ENCODE measurements at places on chromosomes 16 and 17.

GRCh38 chr17:42525221-42525620, 10.8 kb upstream of the NAGLU start:
- DNase-seq, result no peak

DNA sequence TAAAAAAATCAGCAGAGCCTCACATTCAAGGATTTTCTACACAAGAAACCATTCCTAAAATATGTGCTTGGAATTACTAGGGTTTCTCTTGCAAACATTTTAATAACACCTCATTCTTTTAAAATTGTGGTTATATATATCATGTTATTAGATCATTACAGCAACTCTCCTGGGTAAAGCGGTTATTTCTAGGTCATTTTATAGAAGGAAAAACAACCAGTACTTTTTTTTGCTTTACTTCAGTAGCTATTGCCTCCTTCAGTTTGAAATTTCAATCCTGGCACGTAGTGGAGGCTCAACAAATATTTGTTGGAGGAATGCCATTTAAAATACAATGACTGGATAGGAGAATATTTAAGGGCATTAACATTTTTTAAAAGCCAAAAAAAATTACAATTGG, 220.6 kb downstream of the CDRT15L2 start:
- no peak for DNase-seq

GRCh38 chr17:72466606-72467005, 345.8 kb downstream of the SOX9 start:
- no peak for DNase-seq

GRCh38 chr17:80647746-80648145, 103.1 kb downstream of the RPTOR start:
- no peak for DNase-seq

- DNase-seq, result no peak
Measured at GRCh38 chr16:59161679-59162078, 427.6 kb upstream of the GOT2 start.

DNA sequence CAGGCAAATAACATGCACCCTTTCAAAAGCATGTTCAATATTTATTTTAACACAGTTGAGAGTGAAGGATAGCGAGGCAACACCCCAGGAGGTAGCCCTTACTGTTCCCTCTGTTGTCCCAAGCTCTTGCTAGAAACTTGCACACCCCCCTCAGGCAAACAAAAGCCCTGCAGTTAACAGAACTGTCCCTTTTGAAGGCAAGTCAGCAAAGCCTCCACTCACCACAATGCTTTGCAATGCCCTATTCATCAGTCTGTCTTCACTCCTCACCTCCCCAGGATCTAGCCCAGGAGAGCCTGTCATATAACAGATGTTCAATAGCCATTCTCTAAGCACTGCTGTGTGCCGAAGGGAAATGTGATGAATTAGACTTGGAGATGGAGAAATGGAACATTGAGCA, 3.5 kb upstream of the CNEP1R1 start:
- DNase-seq, result no peak

GRCh38 chr17:38658741-38659345, 15.9 kb downstream of the EPOP start:
- DNase-seq, result no peak

DNA sequence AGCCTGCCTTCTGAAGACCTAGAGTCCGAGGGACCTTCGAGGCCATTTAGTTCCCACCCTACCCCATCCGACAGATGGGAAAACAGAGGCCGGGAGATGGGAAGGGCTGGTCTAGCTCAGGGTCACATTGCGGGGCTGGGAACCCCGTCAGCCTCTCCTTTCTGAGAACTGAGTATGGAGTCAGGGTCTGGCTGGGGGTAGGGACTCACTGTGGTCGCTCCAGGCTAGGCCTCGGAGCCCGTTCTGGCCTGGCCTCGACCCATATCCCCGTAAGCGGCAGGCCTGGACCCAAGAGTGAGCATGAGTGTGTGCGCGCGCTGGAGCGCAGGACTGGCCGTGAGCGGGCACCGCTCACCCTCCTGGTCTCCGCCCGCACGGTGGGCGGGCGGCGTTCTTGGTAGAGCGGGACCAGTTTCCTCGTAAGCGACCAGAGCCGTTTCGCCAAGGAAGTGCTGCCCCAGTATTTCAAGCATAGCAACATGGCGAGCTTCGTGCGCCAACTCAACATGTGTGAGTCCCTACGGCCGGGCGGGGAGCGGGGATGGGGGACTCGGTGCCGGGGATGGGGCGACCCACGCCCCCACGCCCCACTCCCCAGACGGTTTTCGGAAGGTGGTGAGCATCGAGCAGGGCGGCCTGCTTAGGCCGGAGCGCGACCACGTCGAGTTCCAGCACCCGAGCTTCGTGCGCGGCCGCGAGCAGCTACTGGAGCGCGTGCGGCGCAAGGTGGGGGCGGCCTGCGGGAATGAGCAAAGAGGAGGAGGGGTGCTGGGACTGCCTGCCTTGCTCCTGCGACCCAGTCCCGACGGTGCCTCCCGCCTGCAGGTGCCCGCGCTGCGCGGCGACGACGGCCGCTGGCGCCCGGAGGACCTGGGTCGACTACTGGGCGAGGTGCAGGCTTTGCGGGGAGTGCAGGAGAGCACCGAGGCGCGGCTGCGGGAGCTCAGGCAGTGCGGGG, 855 bp downstream of the HSF4 start:
- no peak for DNase-seq

DNA sequence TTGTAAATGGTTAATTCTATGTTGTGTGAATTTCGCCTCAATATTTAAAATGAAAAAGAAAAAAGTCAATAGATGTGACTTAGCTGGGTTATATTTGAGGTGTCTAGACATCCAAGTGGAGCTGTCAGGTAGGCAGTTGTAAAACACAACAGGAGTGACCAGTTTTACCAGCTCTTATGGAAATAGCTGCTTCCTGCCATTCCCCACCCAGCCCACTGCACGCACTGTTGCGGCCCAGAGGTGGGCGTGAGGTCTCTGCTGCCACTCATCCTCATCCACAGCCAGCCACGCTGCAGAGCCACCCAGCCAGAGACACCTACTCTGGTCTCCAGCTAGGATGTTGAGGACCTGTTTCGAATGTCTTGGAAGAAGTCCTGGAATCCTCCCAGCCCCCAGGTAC, 3.4 kb upstream of the CARD14 start:
- DNase-seq, result no peak

DNA sequence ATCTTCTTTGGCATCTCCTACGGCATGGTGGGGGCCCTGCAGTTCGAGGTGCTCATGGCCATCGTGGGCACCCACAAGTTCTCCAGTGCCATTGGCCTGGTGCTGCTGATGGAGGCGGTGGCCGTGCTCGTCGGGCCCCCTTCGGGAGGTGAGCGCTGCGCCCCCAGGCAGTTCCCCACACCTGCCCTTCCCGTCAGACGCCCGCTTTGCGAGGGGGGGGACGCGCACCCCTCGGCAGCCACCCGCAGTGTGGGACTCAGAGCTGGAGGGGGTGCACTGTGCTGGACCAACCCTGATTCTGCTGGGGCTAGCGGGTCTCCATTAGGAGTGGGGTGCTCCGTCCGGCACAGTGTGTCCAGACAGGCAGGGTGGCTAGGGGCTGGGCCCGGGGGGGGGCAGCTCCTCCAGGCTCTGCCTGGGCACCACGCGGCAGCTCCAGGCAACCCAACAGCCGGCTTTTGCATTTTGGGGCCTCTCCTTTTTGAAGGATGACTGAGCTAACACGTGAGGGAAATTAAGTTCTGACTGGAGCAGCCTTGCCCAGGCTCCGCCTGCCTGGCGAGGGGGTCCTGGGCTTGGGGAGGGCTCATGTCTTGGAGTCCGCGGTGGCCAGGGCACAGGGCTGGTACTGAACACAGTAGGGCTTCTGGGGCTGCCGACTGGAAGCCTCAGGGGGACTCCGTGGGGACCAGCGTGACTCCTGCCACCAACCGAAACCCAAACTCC, 9.1 kb downstream of the SLC16A3 start:
- DNase-seq, result peak; percentile 62

All from activated CD8-positive, alpha-beta memory T cell treated with anti-CD3 and anti-CD28 coated beads for 24 hours (primary cell).